Mesothelial cell of epicardium (in vitro differentiated cells): ENCODE measurements at places on chromosomes 5 and 9. TPM values are rescaled to one million over a fixed set of nuclear protein-coding genes. Genes with fewer than 3 reads are reported as not detected.

The DPYSL3 gene
- 161 to 169 TPM (median 165 TPM) in 3 replicates for total RNA-seq

GRCh38 chr5:132294728-132295504 lies 722 bp downstream of the SLC22A4 start:
- no peaks in the 10 kb centered on the region for H3K36me3 ChIP-seq
- peaks cover 17% of the 10 kb centered on the region for H3K27me3 ChIP-seq
- peak overlapping the region; percentile 80 for H3K4me3 ChIP-seq
- peaks cover 24% of the 10 kb centered on the region for H3K4me1 ChIP-seq

GRCh38 chr5:158856291-158856690 lies 243.4 kb downstream of the EBF1 start:
- no peaks in the 10 kb centered on the region for H3K4me1 ChIP-seq
- peaks cover 60% of the 10 kb centered on the region for H3K27me3 ChIP-seq
- H3K36me3 ChIP-seq: no peaks in the 10 kb centered on the region
- DNase-seq: no peak

- H3K27me3 ChIP-seq: peaks cover 19% of the 10 kb centered on the region
- H3K27ac ChIP-seq: no peak overlapping the region
- no peak overlapping the region for H3K4me3 ChIP-seq
These were observed 14.4 kb upstream of the ZFR start for GRCh38 chr5:32458880-32459495.

- no peaks in the 10 kb centered on the region for H3K36me3 ChIP-seq
- peaks cover 17% of the 10 kb centered on the region for H3K27me3 ChIP-seq
- peaks cover 11% of the 10 kb centered on the region for H3K4me1 ChIP-seq
- DNase-seq: no peak
- peak overlapping the region; percentile 69 for H3K4me3 ChIP-seq
- no peak overlapping the region for H3K27ac ChIP-seq
These were observed 114.5 kb upstream of the LMX1B start for GRCh38 chr9:126499005-126499910.

The PCDHA11 gene
- total RNA-seq: 11.7 to 12.8 TPM (median 11.8 TPM) in 3 replicates
